Peyer's patch (tissue), 4 donors: ENCODE measurements at places on chromosomes 12 and 14.

DNA sequence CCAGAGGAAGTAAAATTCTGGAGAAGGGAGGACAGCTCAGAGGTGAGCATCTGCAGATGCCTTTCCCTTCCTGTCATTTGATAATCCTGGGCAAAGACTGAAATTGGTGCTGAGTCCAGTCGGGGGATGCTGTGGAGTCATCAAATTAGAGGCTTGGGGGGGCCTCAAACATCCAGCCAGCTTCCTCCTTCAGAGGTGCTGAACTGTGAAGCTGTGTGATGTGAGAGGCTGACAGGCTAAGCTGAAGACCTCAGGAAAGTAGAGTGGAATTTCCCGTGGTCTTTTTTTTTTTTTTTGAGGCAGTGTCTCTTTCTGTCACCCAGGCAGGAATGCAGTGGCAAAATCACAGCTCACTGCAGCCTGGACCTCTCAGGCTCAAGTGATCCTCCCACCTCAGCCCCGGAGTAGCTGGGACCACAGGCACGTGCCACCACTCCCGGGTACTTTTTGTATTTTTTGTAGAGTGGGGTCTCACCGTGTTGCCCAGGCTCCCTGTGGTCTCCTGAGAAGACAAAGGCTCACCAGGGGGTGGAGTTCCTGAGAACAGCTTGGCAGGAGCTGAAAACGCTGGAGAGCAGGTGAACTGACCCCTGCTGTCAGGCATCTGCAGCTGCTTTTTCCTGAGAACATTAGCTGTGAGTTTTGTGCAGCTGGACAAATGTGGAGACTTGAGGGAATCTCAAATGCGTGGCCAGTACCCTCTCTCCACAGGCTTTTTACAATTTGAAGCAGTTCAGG lies 6.1 kb upstream of the TCL1B start:
- DNase-seq = no peak

DNA sequence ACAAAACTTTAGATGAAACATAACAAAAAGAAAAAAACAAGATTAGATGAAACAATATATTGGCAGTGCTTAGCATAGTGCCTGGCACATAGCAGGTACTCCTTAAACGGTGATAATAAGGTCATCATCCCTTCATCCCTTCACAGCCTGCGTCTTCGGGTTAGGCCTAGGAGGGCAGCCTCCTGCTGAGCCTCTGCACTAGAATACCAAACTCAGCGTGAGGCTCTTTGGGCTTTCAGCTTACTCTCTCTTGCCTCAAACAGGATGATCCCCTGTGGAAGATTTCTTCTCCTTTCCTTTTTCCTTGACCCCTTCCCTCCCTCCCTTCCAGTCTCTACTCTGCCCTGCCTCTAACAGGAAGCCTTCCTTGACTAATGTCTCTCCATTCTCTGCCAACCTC lies 14.4 kb upstream of the FIGNL2 start:
- DNase-seq = no peak

DNA sequence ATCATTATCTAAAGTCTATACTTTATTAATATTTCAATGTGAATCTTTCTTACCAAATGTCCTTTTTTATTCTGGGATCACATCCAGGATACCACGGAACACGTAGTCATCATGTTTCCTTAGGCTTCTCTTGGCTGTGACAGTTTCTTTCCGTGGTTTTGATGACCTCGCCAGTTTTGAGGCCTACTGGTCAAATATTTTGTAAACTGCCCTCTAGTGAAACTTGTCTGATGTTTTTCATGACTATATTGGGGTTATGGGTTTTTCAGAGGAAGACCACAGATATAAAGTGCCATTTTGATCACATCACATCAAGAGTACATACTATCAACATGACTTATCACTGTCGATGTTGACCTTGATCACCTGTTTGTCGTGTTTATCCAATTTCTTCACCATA lies 14.1 kb upstream of the SERPINA6 start:
- DNase-seq = no peak

DNA sequence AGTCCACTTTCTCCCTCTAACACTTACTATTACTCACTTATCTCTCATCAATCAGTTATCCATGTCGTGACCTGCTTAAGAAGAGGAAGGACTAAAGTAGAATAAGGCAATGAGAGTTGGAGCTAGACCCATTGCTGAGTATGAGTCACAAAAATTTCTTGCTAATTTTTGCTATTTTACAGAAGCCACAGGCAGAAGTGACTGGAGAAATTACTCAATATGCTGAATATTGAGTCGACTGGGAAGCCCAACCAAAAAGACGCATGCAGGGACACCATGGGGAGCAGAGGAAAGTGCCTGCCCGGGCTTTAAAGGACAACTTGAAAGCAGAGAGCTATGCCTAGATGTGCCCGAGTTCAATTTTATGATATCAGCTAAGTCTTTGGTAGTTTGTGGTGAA lies 115.4 kb upstream of the FOXG1 start:
- no peak for DNase-seq

DNA sequence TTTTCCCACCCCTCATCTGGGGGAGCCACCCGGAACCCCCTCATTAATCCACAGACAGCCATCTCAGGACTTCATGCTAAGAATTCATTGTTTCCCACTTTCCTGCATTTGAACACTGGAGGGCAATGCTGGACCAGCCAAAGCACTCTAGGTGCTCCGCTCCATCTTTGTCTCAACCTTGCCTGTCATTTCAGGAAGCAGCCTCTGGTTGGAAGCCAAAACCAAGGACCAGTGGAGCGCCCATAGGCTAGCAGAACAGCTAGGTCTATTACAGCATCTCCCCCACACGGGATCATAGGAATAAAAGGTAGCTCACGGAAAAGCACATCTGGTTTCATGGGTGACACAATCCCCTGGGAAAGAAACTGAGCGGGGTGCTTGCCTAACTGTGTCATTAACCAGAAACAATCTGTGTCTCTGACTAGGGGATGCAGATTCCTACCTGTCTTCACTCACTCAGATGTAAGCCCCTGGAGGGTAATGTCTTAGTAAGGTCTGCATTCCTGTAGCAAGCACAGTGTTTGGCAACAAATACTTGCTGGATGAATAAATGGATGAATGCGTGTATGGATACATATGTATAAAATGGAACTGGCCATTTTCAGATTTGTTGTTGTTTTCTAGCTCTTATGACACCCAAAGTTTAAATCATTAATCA lies 197.0 kb downstream of the DAD1 start:
- no peak for DNase-seq

DNA sequence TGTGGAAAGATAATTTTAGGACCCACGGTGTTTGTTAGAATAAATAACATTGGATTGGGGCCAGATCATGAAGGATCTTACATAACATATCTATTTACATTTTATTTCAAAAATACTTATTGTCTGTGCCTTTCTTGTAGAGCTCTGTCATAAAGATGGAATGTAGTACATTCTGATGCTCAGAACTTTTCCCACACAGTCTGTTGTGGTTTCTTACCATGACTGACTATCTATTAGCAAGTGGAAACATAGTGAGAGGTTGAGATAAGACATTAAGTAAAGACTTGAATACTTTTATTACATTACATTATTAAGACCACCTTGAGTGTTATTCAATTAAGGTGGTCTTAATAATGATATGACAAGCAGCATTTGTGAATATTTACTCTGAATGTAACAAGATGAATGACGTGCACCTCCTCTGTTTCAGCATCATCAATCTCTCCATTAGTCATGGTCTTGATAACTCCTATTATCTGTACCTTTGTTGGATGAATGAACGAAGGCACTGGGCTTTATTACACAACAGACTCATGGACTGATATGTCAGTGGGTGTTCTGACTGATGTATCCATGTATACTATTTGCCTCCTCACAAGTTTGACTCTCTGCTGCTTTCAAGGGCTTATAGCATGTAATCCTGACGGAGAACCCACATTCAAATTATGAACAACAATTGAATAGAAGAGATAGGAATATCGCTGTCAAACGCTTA lies 883.0 kb upstream of the FLRT2 start:
- DNase-seq = no peak

GRCh38 chr14:84750763-84751554 lies 779.0 kb upstream of the FLRT2 start:
- no peak for DNase-seq

GRCh38 chr12:4272424-4273272 lies 914 bp upstream of the CCND2 start:
- DNase-seq = peak; percentile 79
